A673 (cell line): ENCODE measurements at places on chromosomes 3 and 15. TPM values are rescaled to one million over a fixed set of nuclear protein-coding genes. Genes with fewer than 3 reads are reported as not detected.

The CKMT1A gene
- 0.41 TPM in 1 of 2 replicates, not detected in the other for total RNA-seq

The NPAP1 gene
- not detected in 2 replicates for total RNA-seq

DNA sequence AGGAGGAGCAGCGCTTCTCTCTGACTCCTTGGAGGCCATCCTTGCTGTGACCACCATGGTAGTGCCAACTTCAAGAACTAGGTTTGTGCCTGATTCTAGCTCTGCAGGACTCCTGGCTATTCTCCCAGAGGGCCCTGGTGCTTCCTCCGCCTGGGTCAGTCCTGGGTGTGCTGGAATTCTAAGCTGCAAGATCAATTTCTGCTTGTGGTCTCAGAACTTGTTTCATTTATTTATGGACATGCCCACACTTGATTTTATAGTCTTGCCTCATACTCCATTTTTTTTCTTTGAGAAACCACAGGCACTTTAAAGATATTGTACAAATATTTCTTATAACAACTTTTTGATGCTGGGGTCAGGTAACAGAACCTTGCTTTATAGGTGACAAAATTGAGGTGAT lies 87.6 kb downstream of the PDCD6IP start:
- DNase-seq, result no peak

DNA sequence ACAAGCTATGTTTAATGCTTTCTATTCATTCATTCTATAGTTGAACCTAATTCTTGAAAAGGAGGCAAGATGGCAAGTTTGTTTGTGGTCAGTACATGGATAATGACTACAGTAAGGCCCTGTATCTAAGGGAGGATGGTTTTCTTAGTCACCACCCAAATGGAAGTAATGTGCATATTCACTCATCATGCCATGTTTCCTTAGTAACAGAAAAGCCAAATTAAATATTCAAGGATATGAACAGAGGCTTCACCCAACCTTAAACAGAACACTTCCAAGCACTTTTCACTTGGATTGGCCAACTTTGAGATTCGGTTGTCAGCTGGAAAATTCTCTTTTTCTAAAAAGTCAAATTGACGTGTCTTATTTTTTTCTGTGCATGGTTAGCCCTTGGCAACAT lies 805.3 kb upstream of the LMCD1 start:
- DNase-seq, result no peak
